ENCODE measurements at places on chromosomes 2 and 18.

DNA sequence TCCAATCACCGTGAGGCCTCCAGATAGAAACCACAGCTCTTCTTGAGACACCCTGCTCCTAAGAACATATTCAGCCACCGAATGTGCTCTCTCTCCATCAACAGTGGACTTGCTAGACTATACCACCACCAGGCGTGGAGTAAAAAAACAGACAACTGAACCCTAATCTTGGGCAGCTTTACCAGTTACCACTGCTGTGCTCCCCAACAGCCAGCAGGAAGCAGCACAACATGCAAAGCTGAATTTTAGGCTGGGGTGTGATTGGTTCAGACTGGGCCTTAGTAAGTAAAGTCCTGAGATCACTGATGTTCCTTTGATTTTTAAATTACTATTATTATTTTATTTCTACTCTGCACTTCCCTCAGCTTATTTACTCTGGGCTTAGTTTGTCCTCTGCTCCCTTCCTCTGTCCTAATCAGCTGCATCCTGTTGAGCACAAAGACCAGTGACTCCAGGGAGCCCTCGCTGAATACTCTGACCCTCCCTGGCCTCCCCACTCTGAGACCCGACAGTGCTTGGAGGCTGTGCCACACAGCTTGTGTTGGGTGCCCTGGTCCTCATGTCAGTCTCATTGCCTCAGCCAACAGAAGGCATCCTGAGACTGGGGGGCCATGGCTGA, 21.9 kb downstream of the MRPL35 start:
- DNase-seq: peak; percentile 77
- H3K27ac ChIP-seq: no peak overlapping the region
- no peak overlapping the region for H3K4me3 ChIP-seq
- no peaks in the 10 kb centered on the region for H3K27me3 ChIP-seq
- peaks cover 9% of the 10 kb centered on the region for H3K4me1 ChIP-seq

DNA sequence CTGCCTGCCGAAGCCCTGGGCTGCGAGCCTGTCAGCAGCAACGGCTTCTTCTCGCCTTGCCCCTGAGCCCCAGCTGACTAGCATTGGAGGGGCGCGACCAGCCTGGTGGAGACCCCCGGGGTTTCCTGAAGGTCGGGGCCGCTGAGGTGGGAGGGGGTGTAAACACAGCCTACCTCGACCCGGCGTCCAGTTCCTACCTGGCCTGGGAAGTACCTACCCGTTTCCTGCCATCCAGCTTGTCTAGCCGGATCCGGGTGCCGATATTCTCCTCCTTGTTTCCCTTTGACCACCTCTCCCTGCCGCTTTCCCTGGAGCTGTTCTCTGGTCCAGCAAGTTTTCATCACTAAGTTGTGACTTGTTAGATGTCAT, 511 bp downstream of the MOB4 start:
- DNase-seq: peak; percentile 48
- H3K27me3 ChIP-seq: no peaks in the 10 kb centered on the region
- no peaks in the 10 kb centered on the region for H3K36me3 ChIP-seq
- peak overlapping the region; percentile 100 for H3K4me3 ChIP-seq
- peak overlapping the region; percentile 97 for H3K27ac ChIP-seq

DNA sequence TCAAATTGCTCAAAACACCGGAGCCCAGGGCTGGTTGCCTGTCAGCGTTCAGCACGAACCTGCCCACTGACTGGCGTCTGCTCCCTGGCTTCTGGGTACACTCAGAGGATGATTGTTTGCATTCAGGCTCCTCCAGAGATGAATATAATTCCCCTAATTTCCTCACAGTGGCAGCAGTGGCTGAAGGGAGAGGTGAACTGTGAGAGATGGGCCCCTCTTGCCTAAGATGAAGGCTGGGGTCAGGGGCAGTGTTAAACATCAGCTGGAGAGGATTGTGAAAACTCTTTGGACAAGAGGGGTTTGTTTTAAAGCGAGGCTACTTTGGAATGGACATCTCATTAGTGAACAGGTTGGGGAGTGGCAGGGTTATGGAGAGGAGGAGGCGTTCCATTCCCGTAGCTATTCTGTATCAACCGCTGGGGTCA, 31.0 kb downstream of the TCF7L1 start:
- peaks cover 64% of the 10 kb centered on the region for H3K4me1 ChIP-seq
- no peak overlapping the region for H3K4me3 ChIP-seq
- no peaks in the 10 kb centered on the region for H3K27me3 ChIP-seq
- peak; percentile 40 for DNase-seq

- peaks cover 6% of the 10 kb centered on the region for H3K36me3 ChIP-seq
- H3K4me3 ChIP-seq: no peak overlapping the region
- DNase-seq: no peak
- H3K27ac ChIP-seq: no peak overlapping the region
Measured at GRCh38 chr2:120828066-120828465, 92.4 kb downstream of the GLI2 start.

GRCh38 chr2:148524519-148524919, 120.0 kb upstream of the EPC2 start:
- H3K36me3 ChIP-seq: peaks cover 2% of the 10 kb centered on the region
- DNase-seq: no peak
- H3K27me3 ChIP-seq: no peaks in the 10 kb centered on the region
- no peak overlapping the region for H3K27ac ChIP-seq
- H3K4me3 ChIP-seq: no peak overlapping the region

- H3K36me3 ChIP-seq: no peaks in the 10 kb centered on the region
- H3K4me1 ChIP-seq: no peaks in the 10 kb centered on the region
- no peak overlapping the region for H3K27ac ChIP-seq
- DNase-seq: no peak
Measured at GRCh38 chr2:130916438-130916705, 79.7 kb downstream of the ARHGEF4 start.

DNA sequence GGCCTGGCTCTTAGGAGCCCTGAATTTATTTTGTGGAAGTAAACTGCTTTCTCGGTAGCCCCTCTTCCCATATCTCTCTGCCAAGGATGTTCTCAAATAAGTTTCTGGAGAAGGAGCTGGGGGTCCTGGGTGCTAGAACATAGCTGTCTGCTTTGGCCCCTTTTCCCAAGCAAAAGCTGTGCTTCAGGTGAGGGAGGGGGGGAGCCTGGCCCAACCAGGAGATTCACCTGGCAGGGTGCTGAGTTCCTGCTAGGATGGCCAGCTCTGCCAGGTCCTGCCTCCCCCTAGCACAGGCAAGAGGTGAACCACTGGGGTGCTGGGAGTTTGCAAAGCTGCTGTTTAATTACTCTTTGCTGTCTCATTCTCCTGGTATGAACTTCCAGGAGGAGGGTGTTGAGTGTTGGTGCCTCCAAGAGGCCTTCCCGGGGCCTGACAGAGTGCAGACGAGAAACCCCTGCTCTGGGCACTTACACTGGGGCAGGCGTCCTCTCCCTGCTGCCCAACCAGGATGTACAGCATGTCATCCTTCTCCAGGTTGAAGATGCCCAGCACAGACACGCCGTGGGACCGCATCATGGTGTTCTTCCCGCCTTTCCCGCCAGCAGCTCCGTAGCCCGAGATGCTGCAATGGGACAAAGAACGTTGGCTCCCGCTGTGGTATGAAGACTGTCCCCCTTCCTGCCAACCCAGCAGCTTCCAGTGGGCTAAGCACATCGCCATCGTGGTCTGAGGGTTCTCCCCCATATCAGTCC, 124.2 kb downstream of the CLIP4 start:
- no peak for DNase-seq
- H3K36me3 ChIP-seq: no peaks in the 10 kb centered on the region
- H3K27me3 ChIP-seq: no peaks in the 10 kb centered on the region
- H3K4me3 ChIP-seq: no peak overlapping the region
- H3K4me1 ChIP-seq: no peaks in the 10 kb centered on the region

DNA sequence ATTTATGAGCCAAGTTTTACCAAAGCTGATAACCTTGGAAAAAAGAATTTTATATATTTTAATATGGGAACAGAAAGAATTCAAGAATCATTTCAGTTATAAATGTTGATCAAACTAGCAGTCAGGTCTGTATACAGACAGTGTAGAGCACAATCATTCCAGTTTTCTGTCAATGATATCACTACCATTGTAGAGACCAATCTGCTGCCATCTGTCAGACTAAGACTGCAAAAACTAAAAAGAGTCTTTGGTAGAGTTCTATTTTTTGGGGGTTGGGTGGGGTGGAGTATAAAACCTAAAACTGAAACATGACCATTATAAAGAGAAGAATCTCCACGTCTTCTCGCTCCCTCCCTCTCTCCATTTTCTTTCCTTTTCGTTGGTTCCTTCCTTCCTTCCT, 204.7 kb upstream of the UBE2E3 start:
- H3K27me3 ChIP-seq: no peaks in the 10 kb centered on the region
- DNase-seq: no peak
- H3K36me3 ChIP-seq: no peaks in the 10 kb centered on the region
- H3K4me3 ChIP-seq: no peak overlapping the region
- no peak overlapping the region for H3K27ac ChIP-seq

DNA sequence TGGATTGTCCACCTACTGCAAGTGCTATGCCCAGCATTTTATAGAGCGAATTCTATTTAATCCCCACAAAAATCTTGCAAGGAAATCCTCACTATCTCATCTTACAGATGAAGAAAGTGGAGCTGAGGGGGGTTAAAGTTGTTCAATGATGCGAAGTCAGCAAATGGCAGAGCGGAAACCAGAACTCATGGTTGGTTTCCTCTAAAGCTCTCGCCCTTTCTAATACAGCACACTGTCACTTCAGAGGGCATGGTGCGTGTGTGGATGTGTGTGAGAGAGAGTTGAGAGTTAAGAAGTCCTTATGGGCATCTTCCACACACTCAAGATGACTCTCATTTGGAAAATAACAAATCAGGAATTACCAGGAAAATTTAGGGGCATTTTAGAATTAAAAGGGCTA, 78.4 kb downstream of the TGFA start:
- no peaks in the 10 kb centered on the region for H3K4me1 ChIP-seq
- H3K27ac ChIP-seq: no peak overlapping the region
- no peak overlapping the region for H3K4me3 ChIP-seq
- H3K27me3 ChIP-seq: no peaks in the 10 kb centered on the region
- H3K36me3 ChIP-seq: no peaks in the 10 kb centered on the region

DNA sequence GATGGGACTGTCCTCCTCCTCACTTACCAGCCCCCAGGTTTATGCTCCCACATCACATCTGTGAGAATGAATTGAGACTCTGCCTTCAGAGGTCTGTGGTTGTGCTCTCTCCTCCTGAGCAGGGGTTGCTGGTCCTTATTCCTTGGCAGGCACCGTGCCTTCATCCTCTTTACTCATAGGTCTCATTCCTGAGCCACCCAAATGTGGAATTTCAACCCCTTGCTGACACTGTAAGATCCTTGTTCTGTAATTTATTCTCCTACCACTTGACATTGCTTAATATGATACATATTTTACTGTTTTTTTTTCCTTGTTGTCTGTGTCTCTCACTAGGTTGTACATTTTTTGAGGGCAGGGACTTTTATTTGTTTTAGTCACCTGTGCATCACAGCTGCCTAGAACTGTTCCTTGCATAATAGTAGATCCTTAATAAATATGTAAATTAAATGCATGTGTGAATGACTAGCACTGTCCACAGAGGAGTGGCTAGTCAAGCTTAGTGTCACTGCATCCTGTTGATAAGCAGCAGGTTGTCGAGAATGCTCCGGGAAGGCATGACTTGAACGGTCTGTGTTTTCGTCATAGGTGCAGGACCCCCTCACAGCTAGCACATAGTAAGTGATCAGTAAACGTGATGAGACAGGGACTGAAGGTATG, 180.6 kb downstream of the ZNF407 start:
- H3K27ac ChIP-seq: no peak overlapping the region
- no peaks in the 10 kb centered on the region for H3K36me3 ChIP-seq
- H3K4me3 ChIP-seq: no peak overlapping the region
- no peak for DNase-seq
- H3K4me1 ChIP-seq: no peaks in the 10 kb centered on the region

DNA sequence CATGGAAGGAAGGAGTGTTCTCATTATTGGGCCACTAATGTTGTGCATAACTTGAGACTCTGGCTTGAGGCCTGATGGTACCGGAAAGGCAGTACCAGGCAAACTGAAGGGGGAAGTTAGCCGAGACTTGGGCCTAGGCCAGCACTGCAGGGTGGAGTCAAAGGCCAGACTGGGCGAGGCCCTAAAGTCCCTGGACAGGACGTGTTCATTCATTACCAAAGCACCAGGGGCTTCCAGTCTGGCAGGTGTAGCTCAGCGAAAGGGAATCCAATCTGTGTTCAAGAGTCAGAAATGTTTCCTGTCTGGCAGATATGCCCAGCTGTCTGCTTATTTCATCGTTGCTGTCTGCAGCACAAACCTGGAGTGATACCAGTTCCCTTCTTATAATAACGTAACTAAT, 4.7 kb upstream of the ITSN2 start:
- H3K4me1 ChIP-seq: peaks cover 3% of the 10 kb centered on the region
- no peaks in the 10 kb centered on the region for H3K27me3 ChIP-seq
- DNase-seq: peak; percentile 61

DNA sequence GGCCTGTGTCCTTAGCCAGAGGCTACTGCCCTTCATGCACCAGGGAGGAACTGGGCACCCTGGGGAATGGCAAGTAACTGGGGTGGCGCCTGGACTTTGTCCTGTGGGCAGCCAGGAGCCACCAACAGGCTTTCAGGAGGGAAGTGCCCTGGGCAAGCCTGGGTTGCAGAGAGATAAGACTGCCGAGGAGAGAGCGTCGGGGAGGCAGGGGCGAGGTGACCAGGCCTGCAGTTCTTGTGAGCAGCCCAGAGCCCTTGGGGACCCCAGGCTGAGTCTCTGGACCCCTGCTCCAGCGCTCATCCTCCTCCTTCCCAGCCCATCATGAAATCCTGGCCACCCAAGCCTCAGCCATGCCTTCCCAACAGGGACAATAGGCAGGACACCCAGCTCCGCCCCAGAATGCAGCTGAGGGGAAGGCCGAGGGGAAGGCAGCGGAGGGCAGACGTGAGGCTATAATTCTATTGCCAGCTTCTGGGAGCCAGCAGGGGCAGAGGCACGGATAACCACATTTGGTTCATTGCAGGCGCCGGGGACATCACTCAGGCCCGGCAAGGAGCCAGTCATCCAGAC, 25.1 kb downstream of the ADRA2B start:
- no peaks in the 10 kb centered on the region for H3K36me3 ChIP-seq
- no peaks in the 10 kb centered on the region for H3K27me3 ChIP-seq
- DNase-seq: no peak
- no peak overlapping the region for H3K27ac ChIP-seq
- no peak overlapping the region for H3K4me3 ChIP-seq
- H3K4me1 ChIP-seq: peaks cover 7% of the 10 kb centered on the region

GRCh38 chr2:128269063-128269989, 49.3 kb downstream of the HS6ST1 start:
- peaks cover 4% of the 10 kb centered on the region for H3K36me3 ChIP-seq
- no peak overlapping the region for H3K4me3 ChIP-seq
- H3K4me1 ChIP-seq: peaks cover 13% of the 10 kb centered on the region
- peak; percentile 46 for DNase-seq
- no peaks in the 10 kb centered on the region for H3K27me3 ChIP-seq

- peaks cover 16% of the 10 kb centered on the region for H3K4me1 ChIP-seq
- no peaks in the 10 kb centered on the region for H3K27me3 ChIP-seq
- no peak overlapping the region for H3K27ac ChIP-seq
- DNase-seq: peak; percentile 57
Measured at GRCh38 chr18:10131081-10131459, 217.3 kb downstream of the VAPA start.

DNA sequence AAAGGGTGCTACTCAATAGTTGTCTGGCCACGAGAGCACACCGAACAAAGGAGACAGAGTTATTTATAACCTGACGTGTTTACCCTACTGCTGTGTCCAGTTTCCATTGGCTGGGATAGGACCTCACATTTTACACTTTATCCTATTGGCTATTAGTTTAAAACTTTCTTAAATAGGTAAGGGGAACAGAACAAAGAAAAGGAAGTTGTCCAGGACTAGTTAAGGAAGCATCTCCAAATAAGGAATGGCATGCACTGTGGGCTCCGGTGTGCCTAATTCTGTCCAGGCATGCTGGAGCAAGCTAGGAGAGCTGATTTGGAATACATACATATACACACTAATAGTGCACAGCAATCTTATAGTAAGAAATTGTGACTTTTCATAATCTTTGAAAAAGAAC, 72.2 kb downstream of the CAB39 start:
- H3K4me1 ChIP-seq: no peaks in the 10 kb centered on the region
- H3K36me3 ChIP-seq: peaks cover 3% of the 10 kb centered on the region
